ENCODE measurements at places on chromosomes 4 and X.
A peak's percentile ranks its signal among the peaks of the same experiment; 100 is the strongest.

- ATAC-seq = no peak
Measured at GRCh38 chr4:8909548-8909947, 37.9 kb upstream of the HMX1 start.

DNA sequence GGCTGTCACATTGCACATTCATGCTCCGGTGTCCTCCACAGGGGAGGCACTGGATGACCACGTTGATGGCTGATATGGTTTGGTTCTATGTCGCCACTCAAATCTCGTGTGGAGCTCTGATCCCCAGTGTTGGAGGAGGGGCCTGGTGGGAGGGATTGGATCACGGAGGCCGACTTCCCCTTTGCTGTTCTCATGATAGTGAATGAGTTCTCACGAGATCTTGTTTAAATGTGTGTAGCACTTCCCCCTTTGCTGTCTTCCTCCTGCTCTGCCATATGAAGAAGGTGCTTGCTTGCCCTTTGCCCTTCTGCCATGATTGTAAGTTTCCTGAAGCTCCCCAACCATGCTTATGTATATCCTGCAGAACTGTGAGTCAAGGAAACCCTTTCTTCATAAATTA is 22.3 kb upstream of the NAT8L start:
- ATAC-seq = no peak

GRCh38 chr4:16687845-16688244 is 210.6 kb downstream of the LDB2 start:
- ATAC-seq = no peak

DNA sequence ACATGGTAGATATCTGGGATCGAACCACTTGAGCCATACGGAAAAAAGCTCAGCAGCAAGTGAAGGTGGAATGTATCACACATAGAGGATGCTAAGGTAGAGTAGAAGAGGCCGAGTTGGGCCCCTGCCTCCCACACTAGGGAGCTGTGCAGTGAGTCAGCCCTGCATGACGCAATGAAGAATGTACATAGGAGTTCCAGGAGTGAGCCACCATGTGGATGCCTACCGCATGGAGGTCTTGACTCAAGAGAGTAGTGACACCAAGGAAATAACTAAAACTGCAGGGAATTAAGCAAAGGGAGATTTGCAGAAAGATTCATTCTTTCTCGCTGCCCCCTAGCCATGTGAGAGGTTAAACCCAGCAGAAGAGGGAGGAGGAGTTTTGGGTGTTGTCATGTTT is 389.6 kb upstream of the IGFBP7 start:
- no peak for ATAC-seq

DNA sequence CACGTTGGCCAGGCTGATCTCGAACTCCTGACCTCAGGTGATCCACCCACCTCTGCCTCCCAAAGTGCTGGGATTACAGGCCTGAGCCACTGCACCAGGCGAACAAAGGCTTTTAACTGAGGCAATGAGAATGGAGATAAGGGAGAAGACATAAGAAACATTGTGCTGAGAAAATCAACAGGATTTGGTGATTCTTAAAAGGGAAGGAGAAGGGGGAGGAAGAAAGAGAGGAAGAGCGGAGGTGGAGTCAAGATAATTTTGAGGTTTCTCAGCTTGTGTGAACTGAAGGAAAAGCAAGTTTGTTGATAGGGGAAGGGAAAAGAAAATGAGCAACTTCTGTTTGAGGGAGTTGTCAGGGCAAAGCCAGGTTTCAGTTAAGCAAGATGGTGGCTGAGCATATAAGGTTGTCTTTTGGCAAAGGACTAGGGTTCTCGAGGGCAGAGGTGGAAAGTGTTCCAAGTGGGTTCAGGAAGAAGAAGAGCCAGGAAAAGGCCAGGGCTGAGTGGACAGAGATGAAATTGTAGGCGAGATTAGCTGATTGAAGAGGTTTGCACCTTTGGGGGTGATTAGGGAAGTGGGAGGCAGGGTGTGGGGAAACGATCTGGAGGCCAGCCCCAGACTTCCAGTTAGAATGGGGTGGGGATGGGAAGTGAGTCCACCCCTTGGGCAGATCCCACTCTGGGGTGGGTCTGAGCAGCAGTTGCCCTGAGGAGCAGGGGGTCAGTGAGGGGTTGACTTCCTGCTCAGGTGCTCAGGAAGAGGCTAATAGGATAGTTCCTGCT is 7.8 kb downstream of the DOCK11 start:
- no peak for ATAC-seq

- ATAC-seq = peak; percentile 87
Measured at GRCh38 chrX:120790118-120790517, 85.5 kb downstream of the CT47B1 start.

GRCh38 chrX:96861661-96862060 is 22.0 kb upstream of the RPA4 start:
- no peak for ATAC-seq

DNA sequence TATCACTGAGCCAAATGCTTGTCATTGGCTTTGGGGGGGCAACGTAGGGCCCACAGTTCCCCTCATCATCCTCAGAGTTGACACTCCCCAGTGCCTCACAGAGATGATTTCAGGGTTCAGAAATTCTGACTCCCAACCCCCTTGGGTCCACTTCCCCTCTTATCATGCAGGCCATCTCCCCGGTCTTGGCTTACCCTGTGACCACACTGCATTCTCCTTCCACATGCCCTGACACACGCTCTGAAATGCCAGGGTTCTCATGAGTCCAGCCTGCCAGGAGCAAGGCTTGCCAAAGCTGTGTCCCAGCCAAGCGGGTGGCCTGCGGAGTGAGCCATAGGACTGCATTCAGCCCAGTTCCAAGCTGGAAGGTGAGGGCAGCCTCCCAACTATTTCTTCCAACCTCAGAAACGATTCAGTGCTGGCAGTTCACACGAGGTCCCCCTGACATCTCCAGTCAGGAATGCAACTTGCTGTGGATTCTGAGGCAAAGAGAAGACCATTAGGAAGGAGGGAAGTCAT is 101.2 kb downstream of the SMIM20 start:
- ATAC-seq = peak; percentile 78
